ENCODE measurements at places on chromosomes 11 and 22.

GRCh38 chr11:12694183-12694531 lies 19.9 kb downstream of the TEAD1 start:
- ATAC-seq: no peak

- no peak for ATAC-seq
Measured at GRCh38 chr11:74282914-74283371, 28.5 kb downstream of the P4HA3 start.

GRCh38 chr11:16807306-16807705 lies 68.9 kb downstream of the C11orf58 start:
- ATAC-seq: no peak

- no peak for ATAC-seq
Measured at GRCh38 chr22:47626428-47627390, 864.3 kb downstream of the TBC1D22A start.

GRCh38 chr22:44331881-44332714 lies 19.3 kb upstream of the SHISAL1 start:
- no peak for ATAC-seq

- peak; percentile 81 for ATAC-seq
Measured at GRCh38 chr22:39938509-39939111, 21.6 kb upstream of the TMA7B start.

GRCh38 chr11:83088965-83089364 lies 17.3 kb upstream of the RAB30 start:
- no peak for ATAC-seq

GRCh38 chr11:35419830-35420333 lies 524 bp upstream of the SLC1A2 start:
- ATAC-seq: no peak

- ATAC-seq: no peak
Measured at GRCh38 chr11:122672892-122673291, 17.4 kb downstream of the UBASH3B start.

DNA sequence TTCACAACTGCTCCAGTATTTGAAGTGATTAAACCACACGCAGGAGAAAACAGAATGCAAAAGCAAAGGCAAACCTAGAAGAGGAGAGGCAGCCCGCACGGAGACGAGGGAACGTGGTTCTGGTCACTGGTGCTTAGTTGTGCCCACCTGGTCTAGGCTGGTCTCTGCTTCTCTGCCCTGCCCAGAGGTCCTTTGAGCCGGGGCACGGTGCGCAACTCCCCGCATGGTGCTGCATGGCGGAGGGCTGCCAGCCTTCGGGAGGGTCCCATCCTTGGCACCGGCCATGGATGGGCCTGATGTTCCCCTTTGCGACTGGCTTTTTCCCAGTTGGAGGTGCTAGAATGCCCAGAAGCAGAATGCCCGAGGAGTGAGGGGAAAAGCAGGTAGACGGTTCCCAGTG lies 46.1 kb downstream of the KCNC1 start:
- ATAC-seq: no peak

GRCh38 chr11:125516245-125516644 lies 20.2 kb upstream of the FEZ1 start:
- ATAC-seq: no peak

- no peak for ATAC-seq
Measured at GRCh38 chr22:42317691-42318547, 47.5 kb upstream of the TCF20 start.

DNA sequence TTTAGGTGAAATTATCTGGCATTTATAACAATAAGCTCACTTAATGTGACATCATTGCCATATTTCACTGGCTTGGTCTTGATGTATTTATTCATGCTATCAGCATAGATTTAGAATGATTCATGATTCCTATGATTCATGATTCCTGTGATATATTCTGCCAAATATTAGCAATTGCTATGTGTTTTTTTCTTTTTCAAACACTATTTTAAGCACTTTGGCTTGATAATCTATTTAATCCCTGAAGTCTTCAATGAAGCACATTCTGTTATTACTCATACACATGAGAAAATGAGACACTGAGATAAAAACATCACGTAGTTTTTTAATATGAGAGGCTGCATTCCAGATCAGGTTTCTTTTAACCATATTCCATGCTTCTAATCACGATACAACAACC lies 78.5 kb downstream of the LUZP2 start:
- no peak for ATAC-seq

DNA sequence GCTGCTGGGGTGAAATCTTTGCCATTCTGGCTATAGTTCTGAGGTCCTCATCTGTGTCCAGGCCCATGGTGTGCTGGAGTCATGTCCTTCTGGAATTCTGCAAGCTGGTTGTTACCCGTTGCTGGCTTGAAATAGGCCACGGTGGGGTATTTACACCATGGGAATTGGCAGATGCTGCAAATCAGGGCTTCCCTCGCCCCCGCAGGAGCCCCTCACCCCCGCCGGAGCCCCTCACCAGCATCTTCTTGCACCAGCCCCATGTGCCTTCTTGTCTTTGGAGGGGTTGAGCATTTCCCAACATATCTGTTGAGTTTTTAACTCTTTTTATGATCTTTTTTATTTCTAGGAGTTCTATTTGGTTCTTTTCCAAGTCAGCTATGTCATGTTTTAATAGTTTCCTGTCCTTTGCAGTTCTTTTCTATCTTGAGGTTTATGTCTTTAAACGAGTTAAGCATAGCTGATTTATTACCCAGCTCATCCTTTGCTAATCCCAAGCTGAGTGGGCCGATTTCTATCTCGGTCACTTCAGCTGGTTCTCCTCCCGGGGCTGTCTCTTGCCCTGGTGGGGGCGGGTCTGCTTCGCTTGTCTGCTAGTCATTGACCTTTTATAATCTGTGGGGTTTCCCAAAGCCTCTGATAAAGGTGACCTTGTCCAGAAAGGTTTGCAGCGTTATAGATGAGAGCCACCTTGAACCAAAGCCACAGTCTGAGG lies 17.6 kb downstream of the ANO1 start:
- ATAC-seq: no peak

Data from activated CD4-positive, CD25-positive, alpha-beta regulatory T cell treated with anti-CD3 and anti-CD28 coated beads, Interleukin-2, amount 50 U/mL, for 24 hours (primary cell).